ENCODE measurements at places on chromosomes 16 and 17. TPM values are rescaled to one million over a fixed set of nuclear protein-coding genes. Genes with fewer than 3 reads are reported as not detected.

- no peak for DNase-seq
Measured at GRCh38 chr17:81499601-81499970, 13.0 kb downstream of the ACTG1 start.

The TP53TG3C gene
- total RNA-seq: not detected

DNA sequence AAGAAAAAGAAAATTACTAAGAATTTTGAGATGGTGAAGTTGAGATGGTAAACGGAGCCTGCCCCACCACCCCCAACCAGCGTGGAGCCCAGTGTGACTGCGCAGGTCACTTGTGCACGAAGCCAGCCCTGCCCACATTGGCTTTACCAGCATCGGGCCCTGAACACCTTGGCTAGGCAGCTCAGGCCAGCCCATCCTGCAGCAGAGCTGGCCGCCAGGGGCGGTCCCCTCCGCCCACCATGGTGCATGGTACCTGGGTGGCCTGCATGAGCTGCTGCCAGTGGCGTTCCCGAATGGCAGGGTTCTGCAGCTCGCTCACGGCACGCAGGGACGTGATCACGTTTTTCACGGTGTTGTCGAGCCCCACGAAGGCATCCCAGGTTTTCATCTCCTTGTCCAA, 62.7 kb downstream of the DNAH17 start:
- DNase-seq: no peak

The KRT39 gene
- not detected for total RNA-seq

- no peak for DNase-seq
Measured at GRCh38 chr16:64364016-64364415, 757.8 kb downstream of the CDH11 start.

DNA sequence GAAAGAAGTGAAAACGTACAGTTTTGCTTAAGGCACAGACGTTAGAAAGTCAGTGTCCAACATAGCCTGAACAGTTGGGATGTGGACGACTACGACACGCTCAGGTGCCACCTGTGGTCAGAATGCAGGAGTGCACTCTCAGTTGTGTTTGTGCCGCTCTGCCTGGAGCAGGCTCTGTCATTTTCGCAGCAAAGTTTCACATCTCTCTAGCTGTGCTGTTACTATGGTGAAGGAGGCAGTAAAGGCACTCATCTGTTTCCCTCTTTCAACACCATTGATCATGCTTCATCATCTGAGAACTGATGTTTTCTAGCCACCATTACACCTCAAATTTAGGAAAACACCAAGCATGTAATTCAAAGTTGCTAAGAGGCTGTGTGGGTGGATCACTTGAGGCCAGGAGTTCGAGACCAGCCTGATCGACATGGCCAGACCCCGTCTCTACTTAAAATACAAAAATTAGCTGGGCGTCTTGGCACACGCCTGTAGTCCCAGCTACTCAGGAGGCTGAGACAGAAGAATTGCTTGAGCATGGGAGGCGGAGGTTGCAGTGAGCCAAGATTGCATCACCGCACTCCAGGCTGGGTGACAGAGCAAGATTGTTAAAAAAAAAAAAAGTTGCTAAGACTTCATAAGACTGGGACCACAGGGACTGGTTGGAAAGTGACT, 44.9 kb upstream of the DNAJA2 start:
- DNase-seq: peak; percentile 15

- DNase-seq: peak; percentile 62
Measured at GRCh38 chr16:31696968-31697743, 169.5 kb downstream of the AHSP start.

The C17orf50 gene
- total RNA-seq: not detected

GRCh38 chr17:29238133-29238850, 8.4 kb upstream of the CRYBA1 start:
- peak; percentile 33 for DNase-seq

The SOX8 gene
- total RNA-seq: not detected
